A549 treated with Mapracorat at 1 μM for 4 hours (cell line): ENCODE measurements at places on chromosomes 1 and 21. TPM values are rescaled to one million over a fixed set of nuclear protein-coding genes. Genes with fewer than 3 reads are reported as not detected.

The OR2L5 gene
- total RNA-seq = not detected in 5 replicates

The AMY2A gene
- not detected in 5 replicates for total RNA-seq

The FAM72A gene
- 8.6 to 12.0 TPM (median 10.1 TPM) in 5 replicates for total RNA-seq

The BACH1 gene
- 3.7 to 6.3 TPM (median 4.8 TPM) in 5 replicates for total RNA-seq

The LCE1E gene
- 0.18 TPM in 1 of 5 replicates, not detected in the others for total RNA-seq

The SASS6 gene
- total RNA-seq = 3.4 to 4.0 TPM (median 3.7 TPM) in 5 replicates

The SPRR2A gene
- total RNA-seq = not detected in 5 replicates

The PPIAL4G gene
- not detected in 5 replicates for total RNA-seq

The ARHGEF16 gene
- 3.2 to 6.1 TPM (median 4.8 TPM) in 5 replicates for total RNA-seq

The GNAT2 gene
- total RNA-seq = 0.13 to 0.17 TPM (median 0.17 TPM) in 3 of 5 replicates, not detected in the others
